ENCODE measurements at places on chromosomes 7 and 10.

DNA sequence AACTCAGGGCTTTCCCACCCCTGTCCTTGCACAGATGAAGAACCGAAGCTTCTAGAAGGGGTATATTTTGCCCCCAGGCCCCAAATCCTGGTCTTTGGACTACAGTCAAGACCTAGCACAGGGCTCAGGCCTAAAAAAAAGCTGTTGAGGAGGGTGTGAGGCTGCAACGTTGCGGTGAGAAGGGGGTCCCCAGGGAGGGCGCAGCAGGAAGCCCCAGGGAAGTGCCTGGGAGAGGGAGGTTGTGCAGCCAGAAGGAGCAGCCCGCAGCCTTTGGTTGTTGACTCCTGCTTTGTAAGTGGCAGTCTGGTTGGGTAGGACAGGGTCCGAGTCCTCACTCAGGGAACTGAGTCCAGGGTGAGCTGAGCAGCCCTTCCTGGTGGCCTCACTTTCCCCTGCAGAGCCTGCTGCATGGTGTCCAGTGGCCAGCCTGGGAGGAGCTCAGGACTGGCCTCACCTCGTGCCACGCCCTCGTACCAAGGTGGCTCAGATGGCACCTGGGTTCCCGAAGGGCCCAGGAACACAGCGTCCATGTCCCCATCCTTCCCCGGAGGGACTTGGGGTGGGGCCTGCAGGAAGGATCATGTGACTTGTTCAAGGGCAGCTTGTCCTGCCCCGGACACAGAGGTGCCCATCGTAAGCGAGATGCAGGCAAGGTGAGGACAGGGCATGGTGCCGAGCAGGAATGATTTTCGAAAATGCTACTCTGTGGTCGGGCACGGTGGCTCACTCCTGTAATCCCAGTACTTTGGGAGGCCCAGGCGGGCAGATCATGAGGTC, 166.4 kb upstream of the TNRC18 start:
- DNase-seq, result no peak

- DNase-seq, result no peak
Measured at GRCh38 chr10:6052247-6053221, 9.6 kb downstream of the IL2RA start.

GRCh38 chr10:125359401-125359800, 199.0 kb upstream of the CTBP2 start:
- DNase-seq, result no peak

DNA sequence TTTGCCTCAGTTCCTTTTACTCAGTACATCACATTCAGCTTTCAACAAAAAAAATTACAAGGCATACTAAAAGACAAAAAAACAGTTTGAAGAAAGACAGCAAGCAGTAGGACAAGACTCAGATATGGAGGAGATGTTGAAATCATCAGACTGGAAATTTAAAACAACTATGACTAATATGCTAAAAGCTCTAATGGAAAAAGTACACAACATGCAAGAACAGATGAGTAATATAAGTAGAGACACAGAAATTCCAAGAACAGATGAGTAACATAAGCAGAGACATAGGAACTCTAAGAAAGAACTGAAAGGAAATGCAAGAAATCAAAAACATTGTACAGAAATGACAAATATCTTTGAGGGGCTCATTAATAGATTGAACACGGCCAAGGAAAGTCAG, 402.6 kb downstream of the NEBL start:
- peak; percentile 21 for DNase-seq

DNA sequence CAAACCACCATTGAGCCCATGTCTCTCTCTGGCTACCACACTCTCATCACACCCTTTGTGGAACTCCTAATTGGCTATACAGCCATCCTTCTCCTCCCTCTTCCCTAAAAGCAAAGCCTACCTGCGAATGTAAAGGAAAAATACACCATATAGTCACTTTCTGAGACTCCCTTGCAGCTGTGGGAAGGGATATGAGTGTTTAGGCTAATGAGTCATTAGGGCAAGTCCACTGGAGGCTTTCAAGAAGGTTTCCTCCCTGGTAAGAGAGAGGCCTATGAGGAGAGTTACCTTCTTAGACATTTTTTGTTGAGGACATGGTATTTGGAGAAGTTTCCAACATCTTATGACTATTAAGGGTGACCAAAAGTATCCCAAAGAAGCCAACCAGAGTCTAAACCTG, 4.1 kb upstream of the TMEM243 start:
- no peak for DNase-seq

DNA sequence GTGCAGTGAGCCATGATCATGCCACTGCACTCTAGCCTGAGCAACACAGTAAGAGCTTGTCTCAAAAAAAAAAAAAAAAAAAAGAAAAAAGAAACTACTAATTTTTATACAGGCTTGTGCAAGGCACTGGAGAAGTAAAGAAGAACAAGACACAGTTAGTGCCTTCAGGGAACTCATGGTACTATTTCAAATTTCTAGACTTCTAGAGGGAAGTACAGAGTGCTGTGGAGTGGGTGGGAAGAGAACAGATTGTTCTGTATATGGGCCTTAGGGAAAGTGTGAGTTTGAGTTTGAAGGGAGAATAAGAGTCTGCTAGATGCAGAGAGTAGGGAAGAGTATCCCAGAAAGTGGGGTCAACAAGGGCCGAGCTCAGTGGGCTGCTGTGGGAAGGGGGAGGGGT, 234.8 kb downstream of the PHTF2 start:
- no peak for DNase-seq

- DNase-seq, result no peak
Measured at GRCh38 chr10:29843143-29843542, 208.4 kb upstream of the SVIL start.

DNA sequence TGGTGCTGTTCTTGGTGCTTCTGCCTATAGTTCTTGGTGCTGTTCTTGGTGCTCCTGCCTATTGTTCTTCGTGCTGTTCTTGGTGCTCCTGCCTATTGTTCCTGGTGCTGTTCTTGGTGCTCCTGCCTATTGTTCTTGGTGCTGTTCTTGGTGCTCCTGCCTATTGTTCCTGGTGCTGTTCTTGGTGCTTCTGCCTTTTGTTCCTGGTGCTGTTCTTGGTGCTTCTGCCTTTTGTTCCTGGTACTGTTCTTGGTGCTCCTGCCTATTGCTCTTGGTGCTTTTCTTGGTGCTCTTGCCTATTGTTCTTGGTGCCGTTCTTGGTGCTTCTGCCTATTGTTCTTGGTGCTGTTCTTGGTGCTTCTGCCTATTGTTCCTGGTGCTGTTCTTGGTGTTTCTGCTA, 71.1 kb downstream of the PTPRN2 start:
- no peak for DNase-seq

- peak; percentile 80 for DNase-seq
Measured at GRCh38 chr10:102710609-102711008, 3.6 kb downstream of the ARL3 start.

- no peak for DNase-seq
Measured at GRCh38 chr7:30681331-30681797, 892 bp downstream of the CRHR2 start.

- DNase-seq, result no peak
Measured at GRCh38 chr7:106966121-106966520, 78.4 kb upstream of the PRKAR2B start.

DNA sequence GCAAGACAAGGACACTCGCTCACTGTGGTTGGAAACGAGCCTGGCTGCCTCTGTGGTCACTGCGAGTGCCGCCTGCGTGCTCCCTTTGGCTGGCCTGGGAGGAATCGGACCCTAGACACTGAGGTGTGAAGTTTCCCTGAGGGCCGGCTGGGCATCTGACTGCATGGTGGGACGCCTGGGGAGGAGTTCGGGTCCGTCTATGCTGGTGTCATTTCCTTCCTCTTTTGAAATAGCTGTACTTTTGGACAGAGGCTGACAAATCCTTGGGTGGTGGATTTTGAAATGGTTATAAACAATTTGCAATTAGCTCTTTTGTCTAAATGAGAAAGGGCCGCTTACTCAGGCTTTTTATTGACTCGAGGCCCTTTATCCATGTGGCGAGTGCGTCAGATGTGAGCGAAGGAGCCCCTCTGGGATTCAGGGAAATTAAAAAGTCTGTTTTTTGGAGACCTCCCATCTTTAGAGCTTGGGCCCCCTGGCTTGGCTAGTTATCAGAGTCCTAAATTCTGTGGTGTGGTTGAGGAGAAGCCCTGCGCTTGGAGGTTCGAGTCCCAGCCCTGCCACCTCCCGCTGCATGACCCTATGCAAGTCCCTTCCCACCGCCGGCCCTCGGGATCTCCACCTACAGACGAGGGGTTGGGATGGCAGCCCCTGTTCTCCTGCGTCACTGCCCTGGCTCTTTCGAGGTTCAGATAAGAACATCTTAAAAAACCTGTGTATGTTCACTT, 147.1 kb downstream of the RGS10 start:
- peak; percentile 44 for DNase-seq

DNA sequence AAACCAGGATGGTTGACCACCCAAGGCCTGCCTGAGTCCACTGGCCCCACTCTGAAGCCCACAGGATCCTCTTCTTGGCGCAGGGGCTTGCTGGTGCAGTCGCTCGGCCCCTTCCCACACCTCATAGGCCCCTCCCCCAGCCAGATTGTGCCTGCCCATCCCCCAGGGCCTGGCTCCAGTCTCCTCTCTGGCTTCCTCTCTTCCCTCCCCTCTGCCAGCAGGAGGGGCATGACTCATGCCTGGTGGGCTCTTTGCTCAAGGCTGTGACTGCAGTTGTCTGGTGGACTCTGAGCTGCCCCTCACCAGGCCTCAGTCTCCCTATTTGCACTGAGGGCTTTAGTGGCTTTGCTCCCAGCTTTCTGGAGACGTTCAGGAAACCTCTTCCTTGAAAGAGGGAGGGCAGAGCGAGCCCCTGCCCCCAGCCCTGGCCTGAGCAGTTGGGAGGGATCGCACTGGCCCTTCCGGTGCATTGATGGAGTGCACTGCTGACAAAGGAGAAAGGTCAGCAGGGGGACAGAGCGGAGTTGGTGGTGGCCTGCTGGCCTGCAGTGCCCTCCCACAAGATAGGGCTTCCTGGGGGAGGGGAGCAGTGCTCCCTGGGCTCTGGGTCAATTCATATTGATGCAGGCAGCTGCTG, 60.7 kb downstream of the ZMIZ1 start:
- peak; percentile 73 for DNase-seq

GRCh38 chr10:28332726-28333125, 29.9 kb upstream of the MPP7 start:
- no peak for DNase-seq

- DNase-seq, result no peak
Measured at GRCh38 chr7:139542308-139543151, 19.0 kb downstream of the CLEC2L start.

- DNase-seq, result no peak
Measured at GRCh38 chr7:27191833-27192545, 7.0 kb upstream of the HOXA11 start.

GRCh38 chr10:129790715-129791446, 173.2 kb downstream of the EBF3 start:
- DNase-seq, result no peak

GRCh38 chr7:101507791-101508252, 121.3 kb downstream of the MYL10 start:
- DNase-seq, result peak; percentile 28

DNA sequence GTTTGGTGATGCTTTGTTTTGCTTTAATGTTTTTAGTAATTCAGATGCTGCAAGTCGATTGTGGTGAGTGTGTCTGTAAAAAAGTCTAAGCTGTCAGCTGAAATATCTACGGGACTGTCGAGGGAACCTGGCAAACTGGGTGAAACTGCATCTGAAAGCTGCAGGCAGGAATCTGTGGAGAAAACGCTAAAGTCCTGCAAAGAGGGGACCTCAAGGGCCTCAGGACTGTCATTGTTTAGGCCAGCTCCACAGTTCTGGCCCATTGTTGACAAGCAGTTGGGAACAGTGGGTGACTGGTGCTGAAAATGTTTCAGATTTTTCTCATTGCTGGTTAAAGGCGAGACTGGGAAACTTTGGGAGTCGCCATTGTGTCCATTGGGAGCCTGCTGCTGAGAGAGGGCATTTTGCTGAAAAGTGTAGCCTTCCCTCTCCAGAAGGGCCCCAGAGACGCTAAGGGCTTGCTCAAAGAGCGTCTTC, 1.8 kb downstream of the HOXA2 start:
- DNase-seq, result no peak

GRCh38 chr7:6419310-6419773, 28.4 kb downstream of the DAGLB start:
- peak; percentile 55 for DNase-seq

- DNase-seq, result no peak
Measured at GRCh38 chr10:126163506-126163905, 224.8 kb downstream of the ADAM12 start.

- peak; percentile 52 for DNase-seq
Measured at GRCh38 chr7:1086588-1087464, 1.1 kb upstream of the GPER1 start.

- no peak for DNase-seq
Measured at GRCh38 chr7:28104041-28104541, 76.5 kb downstream of the JAZF1 start.

- peak; percentile 33 for DNase-seq
Measured at GRCh38 chr10:21520509-21520908, 5.0 kb downstream of the SKIDA1 start.

DNA sequence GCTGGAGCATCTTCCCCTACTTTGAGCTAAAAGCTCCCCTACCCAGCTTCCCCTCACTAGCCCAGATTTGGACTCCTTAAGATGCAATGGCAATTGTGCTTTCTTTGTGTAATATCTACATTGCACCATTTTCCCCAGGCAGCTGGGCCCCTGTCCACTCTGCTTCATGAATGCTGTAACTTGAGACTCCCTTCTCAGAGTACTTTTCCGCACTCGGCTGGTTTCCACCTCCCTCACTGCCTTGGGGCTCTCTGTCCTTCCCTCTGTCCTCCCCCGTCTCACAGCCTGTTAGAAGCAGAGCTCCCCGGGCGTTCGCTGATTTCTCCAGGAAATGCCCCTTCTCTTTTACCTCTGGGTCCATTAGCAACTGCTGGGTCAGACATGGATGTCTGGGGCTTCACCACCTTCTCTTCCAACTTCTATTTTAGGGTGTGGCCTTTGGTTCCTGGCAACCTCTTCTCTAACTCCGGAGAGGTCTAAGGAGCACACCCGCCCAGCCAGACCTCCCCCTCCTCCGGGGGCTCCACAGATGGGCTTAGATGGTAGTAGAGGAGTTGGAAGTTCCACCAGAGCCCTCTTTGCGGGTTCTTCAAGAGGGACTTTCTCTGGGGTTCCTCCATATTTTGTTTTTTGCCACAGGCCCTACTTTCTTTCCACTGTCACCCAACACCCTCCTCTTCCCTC, 2.9 kb upstream of the TMEM72 start:
- peak; percentile 5 for DNase-seq

- DNase-seq, result peak; percentile 90
Measured at GRCh38 chr10:61992671-61993668, 91.5 kb downstream of the ARID5B start.

- DNase-seq, result peak; percentile 68
Measured at GRCh38 chr7:157250605-157251228, 86.1 kb upstream of the DNAJB6 start.

GRCh38 chr7:8507566-8507965, 74.2 kb downstream of the NXPH1 start:
- no peak for DNase-seq

DNA sequence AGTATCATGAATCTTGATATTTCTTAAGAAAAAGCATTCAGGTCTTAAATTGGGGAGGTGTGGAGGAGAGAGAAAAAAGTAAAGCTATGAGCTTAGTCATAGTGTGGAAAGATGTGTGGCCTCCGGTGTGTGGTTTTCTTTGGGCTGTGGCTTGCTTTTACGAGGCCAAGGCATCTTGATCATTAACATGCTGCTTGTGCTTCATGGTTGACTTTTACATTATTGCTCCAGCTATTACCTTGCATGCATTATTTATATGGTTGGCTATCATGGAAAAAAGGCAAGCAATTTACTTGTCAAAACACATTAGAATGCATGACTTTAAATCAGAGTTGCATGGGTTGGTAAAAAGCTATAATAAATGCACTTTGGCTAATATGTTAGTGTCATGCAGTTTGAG, 300.7 kb upstream of the ADARB2 start:
- DNase-seq, result no peak

All from astrocyte of the spinal cord (primary cell).